ENCODE measurements at places on chromosomes 11 and 22. TPM values are rescaled to one million over a fixed set of nuclear protein-coding genes. Genes with fewer than 3 reads are reported as not detected.

The MYRF gene
- total RNA-seq = 0.05 TPM

The TBX10 gene
- total RNA-seq = not detected

The GRM5 gene
- 0.04 TPM for total RNA-seq

The MYEOV gene
- 6.7 TPM for total RNA-seq

The INS gene
- not detected for total RNA-seq

The ZPR1 gene
- total RNA-seq = 33.3 TPM

The LRRC75B gene
- 0.35 TPM for total RNA-seq

The PIH1D2 gene
- total RNA-seq = 0.99 TPM

The KRTAP5-1 gene
- total RNA-seq = not detected

The FOLH1 gene
- not detected for total RNA-seq

The DTX4 gene
- 26.3 TPM for total RNA-seq

The BRSK2 gene
- not detected for total RNA-seq

The CFAP300 gene
- not detected for total RNA-seq

The SLC22A9 gene
- total RNA-seq = not detected

The CCDC15 gene
- total RNA-seq = 11.5 TPM

The TSPAN32 gene
- not detected for total RNA-seq

The TMEM126A gene
- 71.9 TPM for total RNA-seq

The LDHAL6A gene
- total RNA-seq = not detected

The CTSD gene
- 71.4 TPM for total RNA-seq

The OR52E1 gene
- total RNA-seq = not detected

The CEP126 gene
- 0.32 TPM for total RNA-seq

The SERHL2 gene
- total RNA-seq = 7.2 TPM

The RFPL2 gene
- not detected for total RNA-seq
